ENCODE measurements at places on chromosomes 16 and 17.

GRCh38 chr17:76166168-76166567 lies 25.1 kb upstream of the FOXJ1 start:
- no peak for DNase-seq

- no peak for DNase-seq
Measured at GRCh38 chr17:50311112-50311460, 34.8 kb upstream of the XYLT2 start.

DNA sequence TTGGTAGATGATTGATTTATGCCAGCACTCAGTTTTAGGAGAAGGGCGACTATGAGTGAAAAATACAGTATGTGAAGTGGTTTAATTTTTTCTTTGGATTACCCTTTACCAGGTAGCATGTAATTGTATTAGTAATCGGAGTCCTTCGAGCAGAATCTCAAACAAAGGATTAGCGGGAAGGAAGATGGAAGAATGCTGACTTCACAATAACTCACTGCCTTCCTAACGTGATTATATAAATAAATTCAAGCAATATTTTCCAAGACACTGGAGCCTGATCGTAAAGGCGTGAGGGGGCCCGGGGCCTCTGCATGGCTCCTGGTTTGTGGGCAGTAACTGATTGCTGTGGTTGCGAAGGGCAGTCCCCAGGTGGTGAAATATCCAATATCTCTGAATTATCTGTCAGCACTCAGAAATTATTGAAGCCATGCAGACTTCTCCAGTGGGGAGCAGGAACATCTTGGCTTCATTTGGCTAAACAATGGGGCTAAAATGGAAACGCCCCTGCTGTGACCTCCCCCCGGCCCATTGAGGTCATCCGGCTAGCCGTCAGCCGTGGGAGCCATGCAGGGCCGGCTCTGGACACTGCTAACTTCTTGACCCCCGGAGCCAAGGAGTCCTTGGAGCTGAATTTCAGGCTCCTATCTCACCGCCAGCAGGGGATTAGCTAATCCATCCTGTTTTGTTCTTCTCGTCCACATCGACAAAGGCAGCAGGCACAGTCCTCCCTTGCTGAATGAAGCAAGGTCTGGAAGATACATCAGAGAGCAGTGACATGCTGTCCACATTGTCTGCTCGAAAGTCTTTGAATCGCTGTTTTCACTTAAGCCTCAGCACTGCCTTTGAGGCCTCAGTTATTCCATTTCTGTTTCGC lies 295.9 kb upstream of the N4BP1 start:
- no peak for DNase-seq

DNA sequence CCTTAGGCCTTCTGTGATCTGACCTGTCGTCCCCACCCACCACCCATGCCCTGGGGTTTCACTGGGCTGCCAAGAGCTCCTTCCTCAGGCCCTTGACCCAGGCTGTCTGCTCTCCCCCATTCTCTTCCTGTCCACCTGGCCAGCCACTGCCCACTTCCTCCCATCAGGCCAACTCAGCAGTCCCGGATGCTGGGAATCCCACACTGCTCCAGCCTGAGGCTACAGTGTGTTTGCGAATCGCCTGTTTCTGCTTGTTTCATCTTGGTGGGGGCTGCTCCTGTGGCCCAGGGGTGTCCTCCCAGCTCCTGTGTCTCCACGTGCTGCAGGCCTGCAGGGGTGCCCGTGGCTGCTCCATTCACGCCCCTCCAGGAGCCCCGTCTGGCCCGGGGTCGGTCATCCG lies 839 bp upstream of the METRN start:
- DNase-seq, result no peak

GRCh38 chr17:27540318-27541101 lies 84.3 kb downstream of the KSR1 start:
- no peak for DNase-seq

DNA sequence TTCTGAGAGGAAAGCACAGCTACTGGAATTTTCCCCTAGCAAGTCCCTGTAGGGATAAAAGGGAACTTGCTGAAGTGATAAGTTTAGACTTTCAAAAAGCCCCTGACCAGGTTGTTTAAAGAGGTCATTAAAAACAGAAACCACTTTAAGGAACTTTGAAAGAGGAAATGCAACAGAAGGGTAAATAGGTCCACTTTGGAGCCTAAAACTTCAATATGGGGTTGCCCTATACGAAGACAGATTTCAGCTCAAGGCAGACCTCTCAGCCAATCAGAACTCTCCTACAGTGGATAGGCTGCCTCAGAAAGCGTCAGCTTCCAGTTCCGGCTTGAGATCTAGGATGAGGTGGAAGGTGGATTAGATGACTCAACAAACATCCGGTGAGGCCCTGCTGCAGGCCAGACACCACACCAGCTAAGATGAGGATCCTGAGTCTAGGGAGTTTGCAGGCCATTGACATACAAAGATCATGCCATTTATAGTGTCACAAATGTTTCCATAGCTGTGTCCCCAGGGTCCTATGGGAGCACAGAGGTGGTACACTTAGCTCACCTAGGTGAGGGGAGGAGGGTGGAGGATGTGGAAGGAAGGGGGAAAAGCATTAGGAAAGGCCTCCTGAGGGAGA lies 7.9 kb upstream of the MFSD6L start:
- no peak for DNase-seq

GRCh38 chr17:69390795-69391501 lies 23.5 kb upstream of the MAP2K6 start:
- no peak for DNase-seq

GRCh38 chr17:69388822-69389442 lies 25.6 kb upstream of the MAP2K6 start:
- no peak for DNase-seq

GRCh38 chr16:5490499-5490898 lies 392.9 kb upstream of the EEF2KMT start:
- peak; percentile 65 for DNase-seq

DNA sequence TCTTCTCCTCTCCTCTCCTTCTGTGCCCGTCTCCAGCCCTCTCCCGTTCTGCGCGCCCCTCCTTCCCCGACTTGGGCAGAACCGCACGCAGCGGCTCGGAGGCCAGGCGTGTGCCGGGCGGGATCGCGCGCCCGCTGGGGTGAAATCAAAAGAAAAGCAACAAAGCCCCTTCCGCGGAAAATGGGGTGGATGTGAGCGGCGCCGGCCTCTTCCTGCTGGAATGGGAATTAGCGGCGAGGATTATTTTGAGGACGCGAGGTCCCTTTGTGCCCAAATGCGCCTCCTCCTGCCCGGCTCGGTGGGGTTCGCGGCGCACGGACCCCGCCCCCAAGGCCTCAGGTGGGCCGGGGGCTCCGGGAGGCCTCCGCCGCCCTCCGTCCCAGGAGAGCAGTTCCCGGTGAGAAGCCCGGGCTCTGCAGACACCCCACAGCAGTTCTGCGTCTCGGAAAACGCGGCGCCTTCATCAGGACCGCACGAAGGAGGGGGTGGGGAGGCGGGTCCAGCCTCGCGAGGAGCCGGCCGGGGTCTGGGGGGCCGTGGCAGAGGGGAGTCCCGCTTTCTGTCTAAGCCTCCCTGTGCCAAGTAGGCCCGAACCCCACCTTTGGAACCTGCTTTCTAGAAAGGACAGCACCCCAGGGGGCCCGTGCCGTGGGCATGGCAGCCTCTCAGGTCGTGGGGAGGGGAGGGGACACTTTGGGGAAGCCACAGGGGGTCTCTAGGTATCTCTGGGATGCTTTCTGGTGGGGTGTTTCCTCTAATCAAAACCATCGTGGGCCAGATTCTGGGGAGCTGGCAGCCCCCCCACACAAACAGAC lies 91.0 kb upstream of the CBX4 start:
- DNase-seq, result no peak

- DNase-seq, result no peak
Measured at GRCh38 chr16:51440131-51440889, 289.2 kb upstream of the SALL1 start.

DNA sequence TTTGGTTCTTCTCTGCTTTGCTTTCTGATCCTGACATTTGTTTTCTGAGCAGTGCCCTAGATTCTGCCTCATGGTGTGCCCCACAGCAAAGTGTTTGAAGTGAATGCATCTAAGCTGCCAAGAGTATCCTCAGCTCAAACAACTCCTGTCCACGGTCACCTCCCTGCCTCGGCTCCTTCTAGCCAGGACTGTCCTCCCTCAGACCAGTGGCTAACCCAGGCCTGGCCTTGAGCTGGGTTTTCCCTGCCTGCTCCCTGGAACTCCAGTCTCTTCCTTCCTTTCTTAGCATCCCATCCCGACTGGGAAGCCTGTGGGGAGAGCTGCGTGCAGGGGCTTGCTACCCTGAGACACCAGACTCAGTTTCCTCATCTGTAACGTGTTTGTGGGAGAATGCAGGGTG lies 256.5 kb downstream of the GSG1L start:
- no peak for DNase-seq

- no peak for DNase-seq
Measured at GRCh38 chr17:21001111-21001812, 41.5 kb downstream of the USP22 start.
